ENCODE measurements at places on chromosomes 1 and 21. TPM values are rescaled to one million over a fixed set of nuclear protein-coding genes. Genes with fewer than 3 reads are reported as not detected.

DNA sequence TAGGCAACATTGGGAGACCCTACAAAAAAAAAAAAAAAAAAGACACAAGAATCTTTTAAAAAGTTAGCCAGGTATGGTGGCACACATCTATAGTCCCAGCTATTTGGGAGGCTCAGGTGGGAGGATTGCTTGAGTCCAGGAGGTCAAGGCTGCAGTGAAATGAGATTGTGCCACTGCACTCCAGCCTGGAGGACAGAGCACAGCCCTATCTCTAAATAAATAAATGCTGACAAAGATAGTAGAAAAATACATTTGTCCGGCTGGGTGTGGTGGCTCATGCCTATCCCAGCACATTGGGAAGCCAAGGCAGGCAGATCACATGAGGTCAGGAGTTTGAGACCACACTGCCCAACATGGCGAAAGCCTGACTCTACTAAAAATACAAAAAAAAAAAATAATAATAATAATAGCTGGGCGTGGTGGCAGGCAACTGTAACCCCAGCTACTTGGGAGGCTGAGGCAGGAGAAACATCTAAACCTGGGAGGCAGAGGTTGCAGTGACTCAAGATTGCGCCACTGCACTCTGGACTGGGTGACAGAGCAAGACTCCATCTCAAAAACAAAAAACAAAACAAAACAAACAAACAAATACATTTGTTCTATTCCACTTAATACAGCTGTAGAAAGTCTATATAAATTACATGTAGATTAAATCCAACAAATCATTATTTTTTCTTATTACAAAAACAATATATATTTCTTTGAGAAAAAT is 48.5 kb downstream of the PHACTR4 start:
- DNase-seq, result no peak
- H3K4me3 ChIP-seq, result no peak overlapping the region

DNA sequence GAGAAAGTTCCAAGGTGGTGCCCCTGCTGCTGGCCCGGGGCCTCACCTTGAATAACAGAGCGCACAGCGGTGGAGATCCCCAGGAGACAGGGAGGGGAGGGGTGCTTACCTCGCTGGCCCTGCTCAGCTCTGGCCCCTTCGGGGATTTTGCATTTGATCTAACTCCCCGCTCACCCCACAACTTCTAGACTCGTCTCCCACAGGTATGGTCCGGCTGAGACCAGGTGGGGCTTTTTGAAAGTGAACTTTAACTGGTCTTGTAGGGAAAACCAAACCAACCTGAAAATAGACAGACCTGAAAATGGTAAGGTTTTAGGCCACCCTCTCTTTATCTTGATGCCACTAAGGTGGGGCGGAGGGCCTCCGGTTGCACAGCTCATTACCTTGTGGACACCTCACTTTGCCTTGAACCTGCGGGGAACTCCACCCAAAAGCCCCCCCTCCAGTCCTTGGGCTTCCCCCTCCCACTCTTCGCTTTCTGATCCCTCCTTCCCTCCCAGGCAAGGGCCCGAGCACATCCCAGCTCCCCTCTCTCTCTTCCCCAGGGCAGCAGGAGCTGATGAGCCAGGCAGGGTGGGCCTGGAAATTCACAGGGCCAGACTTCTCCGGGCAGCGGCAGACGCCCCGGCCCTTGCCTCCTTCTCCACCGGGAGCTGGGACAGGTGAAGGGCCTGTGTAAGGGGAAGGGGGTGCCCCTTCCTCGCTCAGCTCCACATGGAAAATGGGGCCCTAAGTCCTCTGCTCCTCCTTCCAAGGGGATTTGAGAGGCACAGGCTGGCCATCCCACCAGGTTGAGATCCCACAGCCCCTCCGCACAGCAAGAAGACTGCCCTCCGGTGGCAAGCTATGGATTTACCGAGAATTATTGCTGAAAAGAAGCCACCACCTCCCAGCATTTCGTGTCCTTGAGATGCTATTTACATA is 16.1 kb downstream of the TNFRSF8 start:
- H3K27ac ChIP-seq, result no peak overlapping the region
- DNase-seq, result peak; percentile 46
- no peaks in the 10 kb centered on the region for H3K4me1 ChIP-seq
- no peaks in the 10 kb centered on the region for H3K36me3 ChIP-seq
- H3K4me3 ChIP-seq, result no peak overlapping the region

DNA sequence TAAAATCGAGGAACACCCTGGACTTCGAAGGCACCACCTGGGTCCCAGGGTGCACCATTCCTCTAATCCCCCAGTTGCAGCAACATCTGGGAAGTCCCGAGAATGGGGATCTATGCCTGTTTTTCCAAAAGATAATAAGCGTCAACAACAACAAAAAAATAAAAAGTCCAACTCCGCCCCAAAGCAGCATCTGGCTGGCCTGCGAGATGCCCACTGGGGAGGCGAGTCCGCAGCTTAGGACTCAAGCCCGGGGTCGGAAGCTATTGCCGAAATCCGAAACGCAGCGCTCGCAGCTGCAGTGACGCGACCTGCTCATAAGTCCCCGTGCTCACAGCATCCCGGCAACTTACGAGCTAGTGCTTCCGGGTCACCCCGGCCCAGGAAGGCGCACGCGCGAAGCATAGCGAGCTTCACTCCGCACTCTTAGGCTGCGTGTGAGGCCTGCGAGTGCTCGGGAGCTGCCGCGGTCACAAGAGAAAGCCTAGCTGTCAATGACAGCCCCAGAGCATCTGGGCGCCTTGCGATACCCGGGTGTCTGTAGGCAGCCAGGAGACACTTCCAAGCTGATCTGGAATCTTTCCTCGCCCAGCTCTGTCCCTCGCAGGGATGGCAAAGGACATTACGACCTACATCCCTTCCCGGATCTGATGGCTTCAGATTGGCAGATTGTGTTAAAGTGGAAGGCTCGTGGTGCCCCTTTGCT is 9.9 kb upstream of the LTN1 start:
- no peaks in the 10 kb centered on the region for H3K36me3 ChIP-seq
- peak overlapping the region; percentile 92 for H3K27ac ChIP-seq

- no peak overlapping the region for H3K4me3 ChIP-seq
- no peak overlapping the region for H3K27ac ChIP-seq
- peak; percentile 11 for DNase-seq
- no peaks in the 10 kb centered on the region for H3K27me3 ChIP-seq
- H3K36me3 ChIP-seq, result no peaks in the 10 kb centered on the region
Measured at GRCh38 chr1:225476538-225476988, 48.7 kb upstream of the LBR start.

Gene CACNA1S
- total RNA-seq, result not detected

Gene SLC22A15
- total RNA-seq, result 6.1 TPM
